ENCODE measurements at places on chromosomes 7 and 10. TPM values are rescaled to one million over a fixed set of nuclear protein-coding genes. Genes with fewer than 3 reads are reported as not detected.
A peak's percentile ranks its signal among the peaks of the same experiment; 100 is the strongest.

DNA sequence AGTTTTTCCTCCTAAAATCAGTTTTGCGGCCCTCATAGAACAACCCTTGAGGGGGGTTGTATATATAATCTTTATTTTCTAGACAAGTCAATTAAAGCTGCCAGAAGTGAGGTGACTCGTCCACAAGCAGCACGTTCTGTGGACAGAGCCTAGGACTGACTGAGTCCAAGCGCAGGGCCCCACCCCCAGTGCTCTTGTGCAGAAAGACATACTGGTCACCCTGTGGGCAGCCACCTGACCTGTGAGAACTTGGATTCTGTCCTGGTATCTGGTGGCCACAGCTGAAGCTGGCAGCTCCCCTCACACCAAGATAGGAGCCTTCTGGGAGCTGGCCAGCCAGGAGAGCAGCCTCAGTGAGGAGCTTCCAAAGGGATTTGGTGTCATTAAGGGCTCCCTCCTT, 89.3 kb downstream of the GRK5 start:
- H3K4me3 ChIP-seq = no peak overlapping the region
- peaks cover 61% of the 10 kb centered on the region for H3K4me1 ChIP-seq
- DNase-seq = peak; percentile 73
- H3K27me3 ChIP-seq = no peaks in the 10 kb centered on the region
- H3K27ac ChIP-seq = peak overlapping the region; percentile 60

- H3K36me3 ChIP-seq = peaks cover 5% of the 10 kb centered on the region
- H3K27me3 ChIP-seq = no peaks in the 10 kb centered on the region
- H3K4me1 ChIP-seq = peaks cover 14% of the 10 kb centered on the region
- H3K4me3 ChIP-seq = no peak overlapping the region
- DNase-seq = no peak
Measured at GRCh38 chr10:74987339-74988053, 124.0 kb upstream of the SAMD8 start.

GRCh38 chr10:15515202-15515601, 144.1 kb upstream of the FAM171A1 start:
- no peak for DNase-seq
- no peak overlapping the region for H3K4me3 ChIP-seq
- H3K27ac ChIP-seq = no peak overlapping the region
- H3K36me3 ChIP-seq = no peaks in the 10 kb centered on the region

DNA sequence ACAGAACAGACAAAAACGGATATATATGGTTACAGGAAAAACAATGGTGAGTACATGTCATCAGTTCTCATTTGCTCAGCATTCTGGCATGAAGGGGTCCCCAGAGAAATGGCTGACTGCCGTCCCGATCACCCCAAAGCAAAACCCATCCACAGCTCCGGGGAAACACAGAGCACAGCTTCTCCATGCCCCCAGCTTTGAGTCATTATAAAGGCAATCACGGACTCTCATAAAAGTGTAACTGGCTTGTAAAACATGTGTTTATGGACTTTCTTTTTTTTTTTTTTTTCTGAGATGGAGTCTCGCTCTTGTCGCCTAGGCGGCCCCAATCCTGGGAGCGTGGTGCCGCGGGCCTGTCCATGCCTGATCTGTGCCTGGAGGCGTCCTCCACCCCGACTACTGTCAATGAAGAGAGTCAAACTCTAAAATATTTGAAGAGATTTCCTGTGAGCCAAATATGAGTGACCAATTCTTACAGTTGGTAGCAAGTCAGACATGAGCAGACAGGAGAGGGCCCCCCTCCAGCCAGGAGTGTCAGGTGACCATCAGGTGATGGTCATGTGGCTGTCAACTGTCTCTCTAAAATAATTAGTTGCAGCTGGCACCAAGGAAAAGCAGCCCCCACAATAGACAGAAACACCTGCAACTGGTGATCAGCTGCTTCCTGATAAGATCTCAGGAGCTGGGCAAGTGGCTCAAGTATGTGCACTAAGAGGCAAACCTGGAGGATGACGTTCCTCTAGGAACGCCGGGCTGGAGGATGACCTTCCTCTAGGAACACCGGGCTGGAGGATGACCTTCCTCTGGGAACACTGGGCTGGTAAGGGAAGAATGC, 21.7 kb upstream of the NOM1 start:
- H3K27ac ChIP-seq = no peak overlapping the region
- peaks cover 5% of the 10 kb centered on the region for H3K27me3 ChIP-seq
- no peak for DNase-seq
- no peak overlapping the region for H3K4me3 ChIP-seq

GRCh38 chr10:68560186-68560942, at the start of gene TET1:
Gene TET1 (plus strand): TSS chr10:68560337. CDS start chr10:68572339, 12,002 bp downstream.
- DNase-seq = peak; percentile 54
- H3K27me3 ChIP-seq = peaks cover 7% of the 10 kb centered on the region
- no peaks in the 10 kb centered on the region for H3K4me1 ChIP-seq
- H3K4me3 ChIP-seq = peak within 1 kb of the TSS; percentile 72
- no peaks in the 10 kb centered on the region for H3K36me3 ChIP-seq

DNA sequence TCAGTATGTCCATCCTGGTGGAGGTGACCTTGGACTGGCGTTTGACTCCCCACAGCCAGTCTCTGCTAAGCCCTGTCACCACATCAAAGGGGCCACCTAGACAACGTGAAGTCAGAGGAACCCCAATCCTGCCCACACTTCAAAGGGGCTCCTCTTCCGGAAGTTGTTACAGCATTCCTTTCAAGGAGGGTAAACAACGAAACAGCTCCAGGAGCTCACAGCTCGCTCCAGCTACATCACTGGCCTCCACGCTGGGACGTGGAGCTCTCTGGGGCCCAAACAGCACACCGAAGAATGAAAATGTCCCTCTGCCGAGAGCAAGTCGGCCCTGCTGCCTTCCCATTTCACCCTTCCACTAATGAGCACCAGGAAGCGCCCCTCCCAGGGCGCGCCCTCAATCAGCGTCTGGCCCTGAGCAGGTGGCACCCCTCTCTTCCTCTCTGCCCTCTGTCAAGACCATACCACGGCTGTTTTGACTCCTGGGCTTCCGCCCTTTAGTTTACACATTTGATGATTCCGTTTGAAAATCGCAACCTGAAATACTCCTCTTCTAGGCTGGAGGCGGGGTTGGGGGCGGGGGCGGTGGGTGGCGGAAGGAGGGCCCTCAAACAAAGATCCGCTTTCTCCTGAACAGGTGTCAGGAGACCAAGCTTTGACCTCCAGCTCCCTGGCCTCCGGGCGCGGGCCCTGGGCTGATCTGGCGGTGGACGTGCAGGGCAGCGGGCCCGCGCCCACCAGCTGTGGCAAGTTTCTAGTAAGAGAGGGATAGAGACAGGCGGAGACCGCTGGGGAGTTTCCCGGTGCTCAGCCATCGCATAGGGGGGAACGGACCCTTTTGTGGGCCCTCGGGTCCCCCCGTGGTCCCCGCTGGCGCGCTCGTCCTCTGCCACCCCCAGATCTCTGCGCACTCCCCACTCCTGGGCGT, 53.1 kb upstream of the KDM7A start:
- DNase-seq = no peak
- H3K4me1 ChIP-seq = peaks cover 2% of the 10 kb centered on the region
- H3K4me3 ChIP-seq = peak overlapping the region; percentile 55

The NCF1 gene
- 6.0 TPM for total RNA-seq

The SPDYE17 gene
- not detected for total RNA-seq

Measured in heart right ventricle (tissue), 16 donors.